ENCODE measurements at places on chromosomes 3 and 15.

DNA sequence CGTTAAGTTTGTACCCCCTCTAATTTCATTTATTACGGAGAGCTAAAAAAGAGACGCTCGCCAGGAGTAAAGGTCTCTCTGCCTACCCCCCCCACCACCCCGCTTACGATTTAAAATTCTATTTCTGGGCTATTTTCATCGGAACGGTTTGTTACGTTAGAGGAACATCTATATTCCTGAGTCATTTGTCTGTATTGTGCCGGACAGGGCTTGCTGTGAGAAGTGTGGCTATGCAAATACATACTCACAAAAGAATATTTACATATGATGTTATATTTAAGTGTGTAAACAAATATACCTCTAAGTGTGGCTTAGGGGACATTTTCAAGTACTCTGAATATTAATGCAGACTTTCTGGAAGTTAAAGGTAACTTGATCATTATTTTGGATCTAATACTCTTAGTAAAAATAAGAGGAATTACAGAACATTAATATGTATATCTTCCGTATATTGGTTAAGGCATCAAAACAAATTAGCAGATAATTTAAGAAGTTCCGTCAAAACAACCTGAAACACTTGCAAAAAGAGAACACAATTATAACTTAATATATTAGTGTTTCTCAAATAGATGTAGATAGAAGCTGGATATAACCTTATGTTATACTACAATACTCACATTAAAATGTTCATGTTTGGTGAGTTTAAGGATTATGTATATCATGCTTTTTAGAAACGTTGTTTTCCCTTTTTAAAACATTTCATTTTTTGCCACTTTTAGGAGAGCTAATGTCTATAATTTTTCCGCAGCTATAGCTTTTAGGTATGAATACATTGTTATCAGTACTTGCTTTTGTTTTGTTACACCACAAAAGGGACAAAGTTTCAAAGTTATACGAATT is 1.6 kb upstream of the SHOX2 start:
- no peak for DNase-seq

- no peak for DNase-seq
These were observed 60.5 kb downstream of the IGF2BP2 start for GRCh38 chr3:185764163-185764979.

GRCh38 chr15:91865486-91865885 is 12.0 kb downstream of the SLCO3A1 start:
- no peak for DNase-seq

- no peak for DNase-seq
These were observed 293.0 kb upstream of the ATP11B start for GRCh38 chr3:182500289-182500688.

- DNase-seq: no peak
These were observed 1109.6 kb upstream of the CADM2 start for GRCh38 chr3:83849106-83849730.

DNA sequence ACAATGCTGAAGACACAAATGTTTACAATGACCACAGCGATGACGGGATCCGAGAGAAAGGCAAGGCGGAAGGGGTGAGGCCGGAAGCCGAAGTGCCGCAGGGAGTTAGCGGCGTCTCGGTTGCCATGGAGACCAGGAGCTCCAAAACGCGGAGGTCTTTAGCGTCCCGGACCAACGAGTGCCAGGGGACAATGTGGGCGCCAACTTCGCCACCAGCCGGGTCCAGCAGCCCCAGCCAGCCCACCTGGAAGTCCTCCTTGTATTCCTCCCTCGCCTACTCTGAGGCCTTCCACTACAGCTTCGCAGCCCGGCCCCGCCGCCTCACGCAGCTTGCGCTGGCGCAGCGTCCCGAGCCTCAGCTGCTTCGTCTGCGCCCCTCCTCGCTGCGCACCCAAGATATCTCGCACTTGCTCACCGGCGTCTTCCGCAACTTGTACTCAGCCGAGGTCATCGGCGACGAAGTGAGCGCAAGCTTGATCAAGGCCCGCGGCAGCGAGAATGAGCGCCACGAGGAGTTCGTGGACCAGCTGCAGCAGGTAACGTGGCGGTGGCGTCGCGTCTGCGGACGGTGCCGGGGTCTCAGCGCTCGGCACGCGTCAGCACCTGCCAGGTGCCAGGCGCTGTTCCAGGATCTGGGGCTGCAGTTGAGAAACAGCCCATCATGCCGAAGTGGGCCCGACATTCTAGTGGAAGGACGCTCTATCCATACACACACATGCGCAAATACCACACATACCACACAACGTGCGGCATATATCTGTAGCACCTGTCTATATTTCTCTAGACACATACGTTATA is at the start of gene DLEC1:
DLEC1 (plus strand) TSS at position 108 of the 798 bp plus-strand sequence; CDS start at position 126, 18 bp downstream.
- DNase-seq: peak; percentile 70

DNA sequence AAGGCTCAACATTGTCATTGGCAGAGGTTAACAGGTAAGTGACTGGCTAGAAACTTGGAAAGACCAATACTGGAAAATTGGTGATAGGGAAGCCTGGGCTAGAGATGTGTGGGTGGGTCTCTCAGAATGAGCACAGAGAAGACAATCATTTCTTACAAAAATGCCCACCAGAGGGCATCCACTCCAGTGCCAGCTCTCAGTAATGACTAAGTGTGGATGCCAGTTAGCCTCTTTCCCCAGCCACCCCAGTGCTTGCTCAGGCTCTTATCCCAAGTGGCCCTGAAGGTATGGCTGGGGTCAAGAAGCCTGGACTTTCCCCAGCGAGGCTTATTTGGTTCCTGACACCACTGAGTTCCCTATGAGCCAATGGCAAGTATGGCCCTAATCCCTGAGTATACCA is 115.9 kb upstream of the ST8SIA2 start:
- DNase-seq: peak; percentile 10

GRCh38 chr3:8529738-8530525 is 28.3 kb downstream of the LMCD1 start:
- DNase-seq: no peak

DNA sequence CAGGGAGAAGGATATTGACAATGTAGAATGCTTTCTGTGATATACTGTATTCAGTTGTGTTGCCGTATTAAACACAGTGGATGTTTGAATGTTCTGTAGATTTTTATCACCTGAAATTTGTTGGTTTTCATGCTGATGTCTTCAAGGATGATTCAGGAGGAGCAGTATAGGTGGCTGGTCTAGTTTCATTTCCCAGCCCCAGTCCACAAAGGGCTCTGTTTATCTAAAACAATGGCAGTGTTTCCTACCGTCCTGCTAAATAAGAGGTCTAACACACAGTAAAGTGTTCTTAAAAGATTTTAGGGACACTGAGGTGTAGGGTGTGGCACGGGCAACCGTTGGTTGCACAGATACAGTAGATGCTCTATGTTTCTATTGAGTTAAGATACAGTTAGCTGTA is 26.0 kb downstream of the NEO1 start:
- no peak for DNase-seq

GRCh38 chr3:134880431-134880830 is 85.4 kb downstream of the EPHB1 start:
- DNase-seq: no peak

Measured in renal pelvis (tissue), 12 donors.